ENCODE measurements at places on chromosomes 2 and 18. TPM values are rescaled to one million over a fixed set of nuclear protein-coding genes. Genes with fewer than 3 reads are reported as not detected.

- no peak for DNase-seq
Observed at GRCh38 chr2:17821535-17822444, 5.5 kb downstream of the MSGN1 start.

GRCh38 chr2:7429733-7430132, 512.5 kb downstream of the RNF144A start:
- no peak for DNase-seq

DNA sequence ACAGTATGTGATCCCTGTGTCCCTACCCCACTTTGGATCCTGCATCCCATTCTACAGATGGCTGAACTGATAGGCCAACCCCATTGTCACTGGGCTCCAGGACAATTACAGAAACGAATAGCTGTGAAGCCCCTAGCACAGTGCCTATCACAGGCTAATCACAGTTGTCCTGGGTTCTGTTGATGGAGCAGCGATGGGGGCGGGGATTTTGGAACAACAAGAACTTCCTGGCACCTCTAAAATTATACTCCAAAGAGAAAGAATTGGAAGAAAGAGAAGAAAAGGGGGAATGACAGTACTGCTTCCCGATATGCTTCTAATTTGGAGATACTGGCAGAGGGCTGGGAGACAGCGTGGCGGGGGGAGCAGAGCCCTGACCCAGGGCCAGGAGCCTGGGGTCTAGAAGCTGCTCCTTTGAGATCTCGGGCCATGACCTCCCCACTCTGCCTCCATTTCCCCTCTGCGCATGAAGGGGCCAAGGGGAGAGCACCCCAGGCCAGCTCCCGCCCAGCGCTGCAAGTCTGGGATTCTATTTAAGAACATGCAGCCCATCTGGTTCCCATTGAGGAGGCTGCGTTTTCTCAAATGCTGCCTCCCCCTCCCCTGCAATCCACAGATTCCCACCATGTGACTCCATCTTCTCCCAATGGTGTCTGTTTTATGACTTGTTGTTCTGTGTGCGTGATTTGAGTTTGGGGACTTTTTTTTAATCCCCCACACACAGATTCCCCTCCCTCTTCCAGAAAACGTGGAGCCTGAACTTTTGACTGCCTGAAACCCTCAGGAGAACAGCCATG, 202.7 kb downstream of the CYP26B1 start:
- no peak for DNase-seq

GRCh38 chr18:79217979-79218604, 148.9 kb downstream of the ATP9B start:
- no peak for DNase-seq

- no peak for DNase-seq
Observed at GRCh38 chr2:79394485-79394859, 118.4 kb upstream of the CTNNA2 start.

Gene MOGAT1
- not detected for total RNA-seq

Gene RESP18
- not detected for total RNA-seq

Measured in fibroblast of lung (primary cell).